Fibroblast of skin of back (primary cell): ENCODE measurements at places on chromosomes 11 and 22.

- no peak for DNase-seq
These were observed 46.4 kb upstream of the ARHGAP42 start for GRCh38 chr11:100640646-100641045.

GRCh38 chr11:69562816-69563215 is 78.1 kb upstream of the CCND1 start:
- no peak for DNase-seq

- DNase-seq: no peak
These were observed 255.7 kb upstream of the NARS2 start for GRCh38 chr11:78830277-78830819.

DNA sequence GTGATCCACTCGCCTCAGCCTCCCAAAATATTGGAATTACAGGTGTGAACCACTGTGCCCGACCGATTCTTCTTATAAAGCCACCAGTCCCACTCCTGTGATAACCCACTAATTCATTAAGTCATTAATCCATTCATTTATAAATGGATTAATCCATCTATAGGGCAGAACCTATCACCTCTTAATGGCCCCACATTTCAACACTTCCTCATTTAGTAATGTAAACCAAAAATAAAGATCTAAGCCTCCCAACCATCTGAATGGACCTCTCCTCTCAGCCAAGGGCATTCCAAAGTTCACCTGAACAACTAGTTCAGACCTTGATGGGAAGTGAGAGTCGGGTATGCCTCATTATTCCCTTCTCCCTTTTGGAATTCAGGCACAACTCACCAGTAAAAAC is 9.9 kb upstream of the MRPL11 start:
- DNase-seq: no peak

GRCh38 chr11:9004183-9004926 is 554 bp upstream of the NRIP3 start:
- DNase-seq: no peak

GRCh38 chr11:83355391-83355790 is 69.2 kb upstream of the CCDC90B start:
- no peak for DNase-seq

DNA sequence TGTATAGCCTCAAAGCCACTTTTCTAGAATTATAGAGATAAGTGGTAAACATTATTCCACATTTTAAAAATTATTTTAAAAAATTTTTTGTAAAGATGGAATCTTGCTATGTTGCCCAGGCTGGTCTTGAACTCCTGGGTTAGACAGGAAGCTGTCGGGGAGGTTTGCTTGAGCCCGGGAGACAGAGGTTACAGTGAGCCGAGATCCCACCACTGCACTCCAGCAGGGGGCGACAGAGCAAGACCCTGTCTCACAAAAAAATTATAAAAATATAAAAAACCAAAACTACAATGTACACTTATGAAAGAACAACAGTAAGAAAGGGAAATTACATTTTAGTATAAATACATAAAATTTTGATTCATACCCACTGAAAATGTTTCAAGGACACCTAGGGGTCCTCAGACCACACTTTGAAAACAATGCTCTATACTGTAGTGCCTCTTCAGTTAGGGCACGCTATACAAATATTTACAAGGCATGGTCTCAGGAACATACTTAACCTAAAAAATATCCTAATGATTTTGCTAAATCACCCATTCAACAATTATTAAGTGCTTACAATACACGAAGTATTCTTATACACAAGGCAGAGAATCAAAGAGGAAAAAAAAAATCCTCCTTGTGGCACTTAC is 111.2 kb downstream of the MRTFA start:
- DNase-seq: peak; percentile 53

DNA sequence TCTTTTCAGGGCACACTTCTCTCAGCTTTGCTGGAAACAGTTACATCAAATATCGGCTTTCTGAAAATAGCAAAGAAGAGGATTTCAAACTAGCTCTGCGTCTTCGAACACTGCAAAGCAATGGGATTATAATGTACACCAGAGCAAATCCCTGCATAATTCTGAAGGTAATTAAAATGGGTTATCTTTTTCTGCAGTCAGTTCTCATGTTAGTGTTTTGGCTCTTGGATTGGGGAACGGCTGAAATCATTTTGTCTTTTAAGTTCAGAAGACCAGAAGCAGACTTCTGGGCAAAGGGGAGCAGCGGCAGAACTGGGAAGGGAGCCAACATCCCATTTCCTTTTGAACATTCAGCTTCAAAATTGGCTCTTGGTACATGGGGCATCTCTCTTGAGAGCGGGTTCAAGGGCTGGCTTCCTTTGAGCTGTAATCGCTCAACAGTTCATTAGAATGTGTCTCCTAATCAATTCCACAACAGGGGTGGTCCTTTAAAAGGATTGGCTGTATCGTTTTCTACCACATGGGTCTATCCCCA is 110.2 kb upstream of the MTNR1B start:
- no peak for DNase-seq

GRCh38 chr11:17526326-17526725 is 17.9 kb downstream of the USH1C start:
- no peak for DNase-seq

DNA sequence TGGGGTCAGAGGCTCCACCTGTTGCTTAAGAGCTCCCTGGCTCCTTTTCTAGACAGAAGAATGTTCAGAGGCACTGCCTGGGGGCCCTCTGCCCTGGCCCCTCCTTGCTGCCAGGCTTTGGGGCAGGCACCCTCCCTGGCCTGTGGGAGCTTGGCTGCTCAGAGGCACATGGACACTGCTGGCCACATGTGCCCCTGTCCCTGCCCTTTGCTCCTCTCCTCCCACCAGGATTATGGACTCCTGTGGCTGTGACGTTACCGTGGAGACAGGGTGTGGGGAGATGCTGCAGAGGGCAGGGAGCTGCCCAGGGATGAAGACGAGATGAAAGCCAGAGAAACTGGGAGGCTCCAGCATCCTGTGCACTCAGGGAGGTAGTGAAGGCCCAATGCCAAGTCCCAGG is 14.7 kb downstream of the DRD2 start:
- DNase-seq: no peak
